ENCODE measurements at places on chromosomes 7 and 10. TPM values are rescaled to one million over a fixed set of nuclear protein-coding genes. Genes with fewer than 3 reads are reported as not detected.

The PPP1R3C gene
- 24.5 TPM for polyA plus RNA-seq

The OGA gene
- 56.8 TPM for polyA plus RNA-seq

The FFAR4 gene
- 0.25 TPM for polyA plus RNA-seq

The DLX5 gene
- 0.20 TPM for polyA plus RNA-seq

The ANKRD26 gene
- 2.5 TPM for polyA plus RNA-seq

The PAX4 gene
- polyA plus RNA-seq = not detected

The TSPAN33 gene
- polyA plus RNA-seq = 15.6 TPM
